Esophagus squamous epithelium (tissue), 5 donors: ENCODE measurements at places on chromosomes 3 and 15.
A peak's percentile ranks its signal among the peaks of the same experiment; 100 is the strongest.

DNA sequence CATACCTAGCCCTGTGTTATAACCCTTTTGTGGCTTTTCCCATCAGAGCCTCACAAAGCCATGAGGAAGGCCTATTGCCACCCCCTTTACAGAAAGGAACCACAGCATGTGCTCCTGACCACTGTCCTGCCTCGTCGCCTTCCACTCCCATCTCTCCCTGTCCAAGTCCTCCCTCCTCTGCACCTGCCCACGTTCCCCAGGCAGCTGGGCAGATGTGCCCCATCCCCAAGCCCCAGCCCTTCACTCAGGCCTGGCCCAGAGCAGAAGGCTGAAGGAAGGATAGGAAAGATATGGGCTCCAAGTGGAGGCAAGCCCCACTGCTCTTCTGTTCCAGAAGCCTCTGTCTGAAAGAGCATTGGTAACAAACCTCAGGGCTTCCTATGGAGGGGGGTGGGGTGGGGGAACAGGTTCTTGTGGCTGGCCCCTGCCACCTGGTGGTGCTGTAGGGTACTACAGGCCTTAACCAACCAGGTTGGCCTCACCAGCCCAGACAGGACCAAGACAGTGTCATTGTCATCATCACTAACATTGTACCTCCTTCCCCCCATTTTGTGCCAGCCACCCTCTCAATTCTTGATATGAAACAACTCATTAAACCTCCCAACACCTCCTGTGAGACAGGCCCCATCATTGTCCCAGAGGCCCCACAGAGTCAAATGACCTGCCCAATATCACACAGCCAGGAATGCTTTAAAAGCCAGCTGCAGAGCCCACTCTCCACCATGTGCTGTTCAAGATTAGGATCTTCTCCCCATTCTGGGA lies 10.0 kb downstream of the POC1A start:
- peak; percentile 24 for DNase-seq

GRCh38 chr15:42106288-42106687 lies 11.9 kb upstream of the PLA2G4D start:
- no peak for DNase-seq

DNA sequence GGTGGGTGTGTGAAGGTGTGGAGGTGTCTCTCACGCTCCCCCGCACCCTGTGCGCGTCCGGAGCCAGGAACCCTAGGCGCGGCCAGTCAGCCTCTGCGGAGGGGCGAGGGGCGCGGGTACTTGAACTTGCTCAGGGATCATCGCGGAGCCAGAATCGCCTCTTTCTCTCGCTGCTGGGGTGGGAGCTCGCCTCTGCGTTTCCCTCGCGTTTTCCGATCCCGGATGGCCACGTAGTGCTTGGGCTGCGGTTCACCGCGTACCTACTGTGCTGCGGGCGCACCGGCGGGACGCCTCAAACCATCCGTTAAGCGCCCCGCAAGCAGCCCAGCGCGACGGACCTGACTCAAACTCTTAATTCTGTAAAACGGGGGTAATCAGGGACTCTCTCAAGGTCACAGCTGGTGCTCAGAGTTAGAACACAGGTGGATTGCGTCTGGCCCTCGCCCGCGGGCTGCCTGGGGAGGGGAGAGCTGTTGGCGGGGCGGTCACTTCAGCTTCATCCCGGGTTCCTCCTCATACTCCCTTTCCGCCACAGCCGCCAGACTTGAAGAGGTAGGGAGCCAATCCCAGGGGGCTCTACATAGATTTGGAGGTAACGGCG lies 686 bp downstream of the MYRIP start:
- DNase-seq: no peak

GRCh38 chr3:12395349-12396012 lies 88.8 kb upstream of the TSEN2 start:
- DNase-seq: no peak

DNA sequence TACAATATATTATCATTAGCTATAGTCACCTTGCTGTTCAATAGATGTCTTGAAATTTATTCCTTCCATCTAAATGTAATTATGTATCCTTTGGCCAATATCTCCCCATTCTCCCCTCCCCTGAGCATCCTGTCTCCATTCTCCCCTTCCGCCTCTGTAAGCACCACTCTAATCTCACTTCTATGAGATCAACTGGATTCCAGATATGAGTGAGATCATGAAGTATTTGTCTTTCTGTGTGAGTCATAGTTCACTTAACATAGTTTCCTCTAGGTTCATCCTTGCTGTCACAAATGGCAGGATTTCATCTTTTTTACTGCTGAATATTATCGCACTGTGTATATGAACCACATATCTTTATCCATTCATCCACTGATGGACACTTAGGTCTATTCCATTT lies 148.8 kb upstream of the NDN start:
- DNase-seq: no peak

- no peak for DNase-seq
Measured at GRCh38 chr3:146542978-146543377, 1.4 kb downstream of the PLSCR1 start.

DNA sequence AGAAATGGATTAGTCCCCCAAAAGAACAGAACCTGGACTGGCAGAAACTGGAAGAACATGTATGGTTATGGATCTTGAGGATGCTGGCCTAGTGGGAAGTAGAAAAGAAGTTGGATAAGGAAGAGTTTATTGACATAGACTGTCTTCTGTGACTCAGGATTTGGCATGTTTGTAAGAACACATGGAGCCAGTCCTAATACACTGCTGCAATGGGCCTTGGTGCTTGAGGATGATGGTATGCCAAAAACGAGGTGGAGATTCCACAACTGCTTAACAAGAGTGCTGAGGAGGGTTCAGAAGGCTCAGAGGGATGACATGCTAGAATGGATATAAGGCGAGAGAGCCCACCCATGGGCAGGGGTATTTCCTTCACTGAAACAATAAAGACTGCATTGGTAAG lies 22.4 kb downstream of the LZTFL1 start:
- no peak for DNase-seq

DNA sequence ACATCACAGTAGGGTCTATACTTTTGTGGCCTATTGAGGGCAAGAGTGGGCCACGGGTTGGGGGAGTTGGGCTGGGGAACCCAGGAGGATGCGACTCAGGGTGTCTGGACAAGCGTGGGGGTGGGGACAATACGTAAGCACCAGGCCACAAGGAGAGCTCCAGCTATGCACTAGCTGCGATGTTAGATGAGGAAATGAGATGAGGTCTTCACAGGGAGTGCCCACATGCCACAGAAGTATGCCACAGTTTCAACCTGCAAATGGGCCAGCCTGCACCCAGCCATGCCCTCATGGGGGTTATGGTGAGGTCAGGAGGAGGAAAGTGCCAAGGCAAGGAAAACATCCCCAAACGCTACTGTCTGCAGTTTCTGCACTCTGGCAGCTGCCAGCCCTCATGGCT lies 30.5 kb downstream of the CACNA2D2 start:
- no peak for DNase-seq

DNA sequence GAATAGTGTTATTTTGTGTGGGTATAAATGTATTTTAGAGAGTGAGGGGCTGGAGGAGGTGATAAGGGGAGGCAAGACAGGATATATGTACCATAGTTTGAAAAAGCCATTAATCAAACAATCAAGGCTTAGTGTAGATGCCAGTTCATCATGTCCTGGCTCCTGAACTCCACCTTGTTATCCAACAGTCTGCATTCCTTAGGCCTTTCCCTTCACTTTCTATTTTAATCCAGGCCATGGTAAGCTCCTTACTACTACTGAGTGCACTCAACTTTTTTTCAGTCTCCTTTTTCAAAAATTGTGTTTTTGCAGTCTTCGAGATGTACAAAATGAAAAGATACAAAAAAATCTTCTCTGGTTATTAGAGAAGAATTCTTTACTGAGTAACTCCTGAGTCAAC lies 700.5 kb upstream of the NAALADL2 start:
- no peak for DNase-seq

- no peak for DNase-seq
Measured at GRCh38 chr3:356952-357351, 160.4 kb downstream of the CHL1 start.

GRCh38 chr3:96900031-96900430 lies 85.6 kb downstream of the EPHA6 start:
- no peak for DNase-seq

- no peak for DNase-seq
Measured at GRCh38 chr3:149479621-149480325, 5.3 kb downstream of the TM4SF4 start.

GRCh38 chr3:140505876-140506275 lies 172.0 kb upstream of the TRIM42 start:
- DNase-seq: no peak

GRCh38 chr15:36886191-36886590 lies 214.2 kb downstream of the MEIS2 start:
- DNase-seq: no peak

DNA sequence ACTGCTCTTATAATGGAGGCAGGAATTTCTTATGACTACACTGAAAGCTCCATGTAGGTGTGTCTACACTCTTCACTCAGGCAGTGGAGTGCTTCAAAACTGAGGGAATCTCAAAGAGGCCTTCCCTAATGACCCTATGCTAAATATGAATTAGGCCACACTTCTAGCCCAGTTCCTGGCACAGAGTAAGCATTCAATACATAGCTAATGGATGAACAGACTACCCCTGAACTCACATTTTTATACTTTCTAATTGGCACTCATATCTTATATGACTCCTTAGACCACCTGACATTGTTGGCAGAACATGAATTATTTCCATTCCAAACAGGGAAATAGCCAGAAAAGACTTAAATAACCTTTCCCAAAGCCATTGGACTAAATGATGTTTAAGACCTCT lies 3.4 kb downstream of the RARRES1 start:
- no peak for DNase-seq

GRCh38 chr3:48299746-48300712 lies 33.4 kb downstream of the SPINK8 start:
- no peak for DNase-seq

DNA sequence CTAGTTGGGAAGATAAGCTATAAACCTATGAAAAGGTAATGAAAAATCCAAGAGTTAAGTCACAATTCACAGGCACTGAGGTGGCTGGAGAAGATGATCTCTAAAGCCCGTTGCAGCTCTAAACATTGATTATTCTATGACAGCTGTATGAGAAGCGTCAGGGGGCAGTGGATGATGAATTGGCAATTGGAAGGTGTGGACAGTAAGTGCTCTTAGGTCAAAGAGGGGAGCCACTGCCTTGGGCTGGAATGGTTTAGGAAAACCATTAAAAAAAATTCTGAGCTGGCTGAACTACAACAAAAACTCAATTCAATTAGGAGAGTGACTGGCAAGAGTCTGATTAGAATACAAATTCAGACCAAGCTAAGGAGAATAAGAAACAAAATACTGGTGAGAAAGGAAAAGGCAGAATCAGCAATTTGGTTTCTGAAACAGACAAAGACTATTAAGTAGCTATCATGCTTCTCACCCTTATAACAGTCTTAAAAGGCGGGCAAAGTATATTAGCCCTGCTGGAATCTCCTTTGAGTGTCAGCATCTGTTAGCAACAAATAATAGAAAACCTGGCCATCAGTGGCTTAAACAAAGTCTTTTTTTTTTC lies 8.8 kb upstream of the NMD3 start:
- no peak for DNase-seq

- DNase-seq: no peak
Measured at GRCh38 chr3:187136337-187136736, 3.0 kb downstream of the RPL39L start.

GRCh38 chr3:31079689-31080088 lies 185.2 kb upstream of the GADL1 start:
- no peak for DNase-seq

- no peak for DNase-seq
Measured at GRCh38 chr15:57762302-57762701, 55.8 kb downstream of the POLR2M start.

DNA sequence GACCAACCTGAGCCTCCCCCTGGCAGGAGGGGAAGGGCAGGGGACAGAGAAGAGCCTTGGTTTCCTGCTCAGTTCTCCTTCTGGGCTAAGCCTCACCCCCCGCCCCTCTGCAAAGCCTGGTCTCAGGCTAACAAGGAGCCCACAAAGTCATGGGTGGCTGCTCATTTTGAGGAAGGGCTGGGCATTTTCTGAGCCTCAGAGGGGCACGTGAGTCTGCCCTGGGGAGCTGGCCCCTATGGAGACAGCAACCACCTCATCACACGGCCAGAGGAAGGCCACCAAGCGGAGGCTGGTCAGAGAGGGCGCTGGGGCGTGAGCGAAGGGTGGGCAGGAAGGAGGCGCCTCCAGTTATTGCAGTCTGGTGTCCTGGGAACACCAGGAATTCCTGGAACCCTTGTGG lies 18.7 kb downstream of the ABTB1 start:
- DNase-seq: no peak

DNA sequence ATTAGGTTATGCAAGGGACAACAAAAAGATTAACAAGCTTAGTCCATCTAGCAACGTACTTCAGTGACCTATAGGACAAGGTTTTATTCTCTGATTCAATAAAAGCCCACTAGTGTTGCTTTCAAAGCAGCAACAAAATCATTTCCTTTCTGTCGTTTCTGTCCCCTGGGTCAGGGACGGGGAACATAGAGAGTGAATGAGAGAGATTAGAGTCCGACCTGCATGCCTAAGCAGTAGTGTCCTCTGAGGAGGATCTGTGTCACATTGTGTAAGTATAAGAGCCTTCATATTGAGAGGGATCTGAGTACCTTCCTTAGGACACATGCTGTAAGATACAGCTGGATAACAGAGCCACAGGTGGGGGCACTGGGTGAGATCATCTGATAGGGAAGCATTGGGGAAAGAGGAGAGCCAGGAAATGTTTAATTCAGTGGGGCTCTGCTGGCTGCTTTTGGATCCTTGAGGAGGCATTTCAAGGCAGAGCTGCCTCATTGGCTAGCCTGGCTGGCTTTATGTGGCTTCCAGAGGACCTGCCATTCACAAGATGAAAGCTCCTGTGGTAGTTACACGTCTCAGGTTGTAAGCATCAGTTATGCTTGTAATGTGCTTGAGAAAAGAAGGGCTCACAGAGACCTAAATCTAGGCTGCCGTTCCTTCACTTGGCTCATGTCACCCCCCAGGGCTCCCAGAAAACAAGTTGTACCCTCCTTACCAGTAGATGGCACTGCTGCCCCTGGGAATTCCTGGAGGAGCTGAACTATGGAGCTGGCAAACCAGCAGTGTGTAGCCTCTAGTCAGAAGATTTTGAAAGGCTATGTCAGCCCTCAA lies 2.7 kb downstream of the TMEM108 start:
- no peak for DNase-seq

DNA sequence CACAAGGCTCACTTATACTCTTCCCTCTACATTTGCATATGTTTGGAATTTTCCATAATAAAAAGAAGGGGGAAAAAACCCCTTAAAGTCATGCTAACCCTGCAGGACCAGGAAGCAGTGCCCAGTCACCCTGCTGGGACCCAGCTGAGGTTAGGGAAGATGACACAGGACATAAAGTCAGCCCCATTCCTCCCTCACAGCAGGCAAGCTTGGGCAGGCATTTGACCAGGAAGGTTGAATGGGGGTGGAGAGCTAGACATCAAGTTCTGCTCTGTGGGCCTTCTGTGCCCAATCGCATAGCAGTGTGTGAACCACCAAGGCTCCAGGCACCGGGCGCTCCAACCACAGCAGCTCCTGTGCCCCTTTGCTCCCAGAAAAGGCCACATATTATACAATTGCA lies 7.1 kb upstream of the HDAC11 start:
- no peak for DNase-seq
